ENCODE measurements at places on chromosomes 5 and 9. TPM values are rescaled to one million over a fixed set of nuclear protein-coding genes. Genes with fewer than 3 reads are reported as not detected.

DNA sequence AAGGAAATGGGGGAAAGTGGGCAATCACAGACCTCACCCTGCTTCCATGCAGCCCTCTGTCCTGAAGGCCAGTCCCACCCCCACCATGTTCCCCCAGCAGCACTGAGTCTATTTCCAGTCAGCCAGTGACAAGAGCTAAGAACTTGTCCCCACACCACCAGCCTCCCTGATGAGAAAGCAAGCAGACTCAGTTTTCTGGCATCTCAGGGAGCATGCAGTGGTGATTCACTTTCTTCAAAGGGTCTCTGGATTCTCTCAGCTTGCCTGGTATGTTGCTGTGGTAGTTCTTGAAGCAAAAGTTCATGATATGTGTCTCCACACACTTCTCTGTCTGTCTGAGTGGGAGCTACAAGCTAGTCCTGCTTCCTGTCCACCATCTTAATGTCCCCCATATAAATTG, 799.9 kb upstream of the TYRP1 start:
- no peak for DNase-seq

GRCh38 chr5:172492097-172492840, 37.9 kb upstream of the SH3PXD2B start:
- DNase-seq, result no peak

DNA sequence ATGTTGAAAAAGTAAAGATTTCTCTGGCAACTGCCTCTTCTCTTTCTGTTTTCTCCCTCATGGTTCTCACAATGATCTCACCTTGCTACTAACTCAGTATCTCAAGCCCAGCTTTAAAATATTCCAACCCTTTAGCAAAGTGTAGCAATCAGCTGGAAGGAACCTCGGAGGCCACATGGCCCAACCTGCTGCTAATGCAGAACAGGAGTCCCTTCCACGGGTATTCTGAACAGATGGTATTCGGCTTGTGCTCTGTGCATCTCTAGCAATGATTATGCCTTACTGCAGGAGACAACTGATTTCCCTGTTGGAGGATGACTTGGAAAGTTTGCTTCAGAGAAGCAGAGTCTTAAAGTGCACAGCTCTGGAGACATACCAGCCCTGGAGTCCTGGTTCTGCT, 151.8 kb upstream of the PPP1R2B start:
- DNase-seq, result no peak

LTC4S gene
- total RNA-seq, result not detected

ASPN gene
- 1.6 TPM for total RNA-seq

TAF1L gene
- not detected for total RNA-seq

EQTN gene
- not detected for total RNA-seq
